ENCODE measurements at places on chromosomes 7 and 10.

GRCh38 chr7:98870121-98870651, 372 bp upstream of the TMEM130 start:
- no peak for DNase-seq

- DNase-seq: no peak
Observed at GRCh38 chr7:83640240-83640639, 8.7 kb downstream of the SEMA3E start.

- no peak for DNase-seq
Observed at GRCh38 chr7:131600085-131600881, 43.9 kb upstream of the PODXL start.

DNA sequence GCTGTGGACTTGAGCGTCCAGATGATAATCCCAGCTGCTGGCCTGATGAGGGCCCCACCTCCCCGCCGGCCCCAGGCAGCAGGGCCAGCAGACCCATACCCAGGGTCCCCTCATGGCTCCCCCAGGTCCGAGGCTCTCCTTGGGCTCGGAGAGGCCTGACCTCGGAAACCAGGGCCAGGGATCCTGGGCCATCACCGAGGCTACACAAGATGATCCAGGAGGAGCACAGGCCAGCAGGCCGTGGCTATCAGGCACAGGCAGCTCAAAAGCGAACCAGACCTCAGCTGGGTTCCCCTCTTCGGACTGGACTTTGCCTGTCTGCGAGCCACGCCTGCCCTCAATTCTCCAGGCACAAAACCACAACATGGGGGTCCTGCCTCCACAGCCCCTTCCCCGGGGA, 17.4 kb downstream of the PDGFA start:
- no peak for DNase-seq

GRCh38 chr7:146741911-146742310, 625.3 kb downstream of the CNTNAP2 start:
- no peak for DNase-seq

DNA sequence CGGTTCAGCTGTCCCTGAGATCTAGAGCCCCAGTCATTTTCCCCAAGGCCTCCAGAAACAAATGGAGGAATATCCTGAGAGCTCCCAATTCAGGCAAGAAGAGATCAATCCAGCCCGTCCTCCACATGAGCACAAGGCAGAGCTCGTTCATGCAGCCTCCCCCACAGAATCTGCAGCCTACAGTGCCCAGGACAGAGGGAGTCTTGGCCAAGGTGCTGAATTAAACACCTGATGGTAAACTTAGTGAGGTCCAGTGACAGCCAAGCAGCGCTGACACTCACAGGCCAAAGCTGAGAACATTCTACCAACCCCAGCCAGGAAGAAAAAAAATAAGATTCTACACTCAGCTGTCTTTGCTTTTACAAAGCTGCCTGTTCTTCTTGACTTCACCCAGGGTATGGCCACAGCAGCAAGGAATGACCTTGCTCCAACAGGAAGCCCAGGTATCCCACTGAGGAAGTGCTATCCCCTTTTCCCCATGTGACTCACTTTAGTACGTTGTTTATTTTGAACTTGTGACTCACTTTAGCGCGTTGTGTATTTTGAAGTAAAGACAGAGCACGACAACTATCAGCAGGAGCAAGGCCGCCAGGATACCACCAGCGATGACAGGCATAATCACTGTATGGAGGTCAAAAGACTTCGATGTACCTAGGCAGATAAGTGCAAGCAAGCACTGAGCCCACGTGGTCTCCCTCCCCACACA, 4.4 kb upstream of the CUZD1 start:
- DNase-seq: no peak

GRCh38 chr7:25894002-25894901, 257.7 kb upstream of the NFE2L3 start:
- DNase-seq: no peak

GRCh38 chr10:49539320-49539885, 482 bp upstream of the ERCC6 start:
- DNase-seq: no peak

DNA sequence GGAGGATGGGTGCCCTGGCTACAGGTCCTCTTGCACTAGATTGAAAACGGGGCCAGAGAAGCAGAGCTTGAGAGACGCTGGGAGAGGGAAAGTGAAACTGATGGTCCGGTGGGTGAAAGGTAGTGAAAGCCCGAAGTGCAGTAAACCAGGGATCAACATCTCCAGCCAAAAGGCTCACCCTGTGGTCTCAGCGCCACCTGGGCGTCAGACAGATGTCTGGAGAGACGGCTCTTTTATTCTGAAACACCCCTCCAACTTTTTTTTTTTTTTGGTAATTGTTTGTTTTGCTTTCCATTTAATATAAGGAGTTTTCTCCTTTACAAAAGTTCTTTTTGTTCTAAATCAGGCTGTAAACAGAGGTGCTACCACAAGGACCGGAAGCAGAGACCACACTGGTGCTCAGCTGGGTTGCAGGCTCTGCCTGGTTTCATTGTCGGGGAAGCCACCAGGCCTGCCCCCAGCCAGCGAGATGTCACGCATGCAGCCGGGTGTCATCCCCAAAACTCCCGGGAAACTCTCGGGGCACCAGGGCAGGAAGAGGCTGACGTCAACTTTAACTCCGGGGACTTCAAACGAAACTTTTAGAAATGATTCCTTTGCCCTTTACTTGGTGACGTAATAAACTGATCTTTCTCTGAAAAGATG, 11.2 kb downstream of the IL2RA start:
- peak; percentile 70 for DNase-seq

DNA sequence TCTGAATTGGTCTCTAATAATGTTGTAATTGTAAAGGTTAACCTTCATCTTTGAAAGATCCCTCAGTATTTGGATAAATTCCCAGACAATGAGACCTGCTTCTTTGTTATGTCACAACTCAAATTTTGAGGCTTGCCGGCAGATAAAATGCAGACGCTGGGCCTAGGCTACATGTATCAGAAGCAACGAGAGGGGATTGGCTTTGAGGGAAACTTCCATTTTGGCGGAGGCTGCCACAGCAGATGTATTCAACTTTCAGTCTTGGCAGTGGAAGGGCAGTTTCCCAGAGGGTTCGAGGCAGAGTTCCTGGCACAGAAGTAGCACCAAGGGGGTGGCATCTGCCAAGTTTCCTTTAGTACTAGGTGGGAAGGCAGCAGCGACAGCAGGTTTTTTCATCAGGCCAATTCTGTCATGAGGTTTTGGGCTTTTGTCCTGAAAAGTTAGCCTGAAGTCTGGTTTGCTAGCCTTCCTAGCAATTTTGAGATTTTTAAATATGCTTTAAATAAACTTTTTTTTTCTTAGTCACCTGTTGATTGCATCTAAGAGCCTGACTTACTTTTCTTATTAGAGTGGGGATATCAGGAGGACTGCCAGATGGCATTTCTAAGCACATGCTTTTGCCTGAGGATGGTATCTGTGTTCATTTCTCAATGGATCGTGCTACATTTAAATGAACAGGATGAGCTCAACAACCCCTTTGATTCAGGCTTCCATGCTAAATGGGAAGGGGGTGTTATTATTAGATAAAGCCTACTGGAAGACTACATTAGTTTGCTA, 89.5 kb upstream of the FAM3C start:
- no peak for DNase-seq

DNA sequence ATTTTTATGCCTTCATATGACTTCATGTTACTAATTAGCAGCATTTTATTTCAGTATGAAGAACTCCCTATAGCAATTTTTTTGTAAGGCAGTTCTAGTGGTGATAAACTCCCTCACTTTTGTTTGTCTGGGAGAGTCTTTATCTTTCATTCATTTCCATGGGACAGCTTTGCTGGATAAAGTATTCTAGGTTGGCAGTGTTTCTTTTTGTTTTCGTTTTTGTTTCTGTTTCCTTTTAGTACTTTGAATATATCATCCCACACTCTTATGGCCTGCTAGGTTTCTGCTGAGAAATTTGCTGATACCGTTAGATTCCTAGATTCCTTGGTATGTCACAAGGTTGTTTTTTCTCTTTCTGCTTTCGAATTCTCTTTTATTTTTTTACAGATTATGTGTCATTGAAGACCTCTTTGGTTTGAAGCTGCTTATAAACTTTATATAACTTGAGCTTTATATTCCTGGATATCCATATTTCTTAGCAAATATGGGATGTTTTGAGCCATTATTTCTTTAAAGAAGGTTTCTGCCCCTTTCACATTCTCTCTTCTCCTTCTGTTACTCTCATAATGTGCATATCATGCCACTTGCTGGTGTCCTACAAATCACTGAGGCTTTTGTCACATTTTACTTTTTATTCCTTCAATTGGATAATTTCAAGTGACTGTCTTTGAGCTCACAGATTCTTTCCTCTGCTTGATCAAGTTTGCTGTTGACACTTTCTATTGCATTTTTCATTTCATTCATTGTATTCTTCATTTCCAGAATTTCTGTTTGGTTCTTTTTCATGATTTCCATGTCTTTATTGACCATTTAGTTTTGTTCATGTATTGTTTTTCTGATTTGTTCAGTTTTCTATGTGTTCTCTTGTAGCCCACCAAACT, 28.9 kb upstream of the AHR start:
- no peak for DNase-seq

DNA sequence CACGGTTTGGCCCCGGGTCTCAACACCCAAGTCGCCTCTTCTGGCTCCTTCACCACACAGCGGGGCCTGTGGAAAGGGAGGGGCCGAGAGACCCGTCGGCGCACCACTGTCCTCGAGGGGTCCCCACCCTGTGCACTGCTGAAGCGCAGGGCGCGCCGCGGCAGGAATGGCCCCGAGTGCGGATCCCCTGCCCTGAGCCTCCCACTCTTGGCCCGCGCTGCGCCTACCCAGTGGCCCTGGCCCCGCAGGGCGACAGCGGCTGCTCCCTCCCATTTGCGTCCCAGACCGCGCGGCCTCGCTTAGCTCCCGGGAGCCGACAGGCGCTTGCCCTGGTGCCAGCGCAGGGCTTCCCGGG, 2.1 kb upstream of the SFMBT2 start:
- no peak for DNase-seq

DNA sequence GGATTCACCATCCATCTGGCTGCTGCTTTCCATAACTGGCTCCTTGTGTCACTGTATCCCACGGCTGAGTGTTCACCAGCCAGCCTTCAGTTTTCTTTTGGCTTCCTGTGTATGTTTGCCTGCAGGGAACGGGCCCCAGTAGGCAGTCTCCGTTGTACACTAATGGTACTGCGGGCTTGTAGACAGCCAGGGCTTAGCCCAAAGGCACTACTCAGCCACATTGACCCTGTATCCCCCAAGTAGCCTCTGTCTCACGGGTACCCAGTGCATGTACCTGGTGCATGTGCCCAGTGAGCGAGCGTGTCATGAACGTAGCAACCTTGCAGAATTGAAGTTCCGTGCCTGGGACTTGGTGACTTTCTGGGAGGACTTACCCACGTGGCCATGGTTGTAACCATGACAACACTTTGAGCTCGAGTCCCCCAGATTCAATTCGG, 6.1 kb downstream of the PFKFB3 start:
- no peak for DNase-seq

DNA sequence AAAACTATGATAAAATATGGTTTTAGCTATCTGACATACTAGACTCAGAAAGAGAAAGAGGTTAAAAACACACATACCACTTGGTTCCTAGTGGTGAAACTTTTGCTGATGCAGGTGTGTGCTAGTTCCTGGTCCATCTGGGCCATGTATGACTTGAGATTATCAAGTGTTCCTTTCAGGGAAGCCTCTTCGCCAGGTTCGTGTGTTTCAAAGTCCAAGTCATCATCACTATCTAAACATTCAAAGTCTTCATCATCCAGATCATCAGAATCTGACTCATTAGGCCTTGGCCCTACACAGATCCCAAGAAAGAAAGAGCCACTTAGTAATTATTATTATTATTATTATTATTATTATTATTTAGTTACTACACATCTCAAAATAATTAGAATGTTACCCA, 26.4 kb downstream of the NUDT13 start:
- DNase-seq: no peak

GRCh38 chr7:101947899-101948298, 130.5 kb downstream of the CUX1 start:
- no peak for DNase-seq

DNA sequence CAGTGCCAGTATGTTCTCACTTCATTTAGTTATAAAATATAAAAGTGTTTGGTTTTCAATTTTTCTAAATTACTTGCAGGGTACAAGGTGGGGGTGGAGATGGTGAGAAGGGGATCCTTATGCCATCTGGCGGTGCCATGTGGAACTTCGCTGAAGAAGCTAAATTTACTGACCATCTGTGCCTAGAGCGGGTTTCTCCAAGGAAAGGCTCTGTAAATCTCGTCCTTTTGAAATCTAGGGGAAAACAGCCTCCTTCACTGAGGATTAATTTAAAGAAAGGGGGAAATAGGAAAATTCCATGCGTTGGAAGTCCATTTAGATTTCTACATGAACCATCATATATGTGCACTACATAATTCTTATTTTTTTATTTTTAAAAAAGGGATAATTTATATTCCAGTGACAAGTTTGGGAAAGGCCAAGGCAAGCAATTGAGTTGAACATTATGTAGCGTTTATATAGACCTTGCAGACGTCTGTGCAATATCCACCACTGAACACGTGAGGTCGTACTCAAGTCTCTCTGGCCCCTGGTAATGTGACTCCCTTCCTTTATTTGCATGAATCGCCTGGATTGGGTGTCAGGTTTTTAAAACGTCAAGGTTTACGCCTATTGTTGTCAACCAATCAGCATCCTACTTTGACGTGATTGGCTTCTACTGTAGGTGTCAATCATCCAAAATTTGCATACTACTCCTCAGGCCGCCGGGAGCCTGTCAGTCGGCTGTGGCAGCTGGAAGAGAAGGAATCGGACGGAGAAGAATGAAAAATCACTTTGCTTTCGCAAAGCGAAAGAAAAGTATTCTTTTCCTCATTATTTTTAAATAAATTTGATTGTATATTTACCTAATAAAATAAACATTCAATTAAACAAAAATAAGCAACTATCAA, 297.1 kb upstream of the NFE2L3 start:
- no peak for DNase-seq

- DNase-seq: no peak
Observed at GRCh38 chr7:2433713-2434550, 30.5 kb downstream of the CHST12 start.

GRCh38 chr7:8144856-8145255, 117.1 kb downstream of the ICA1 start:
- DNase-seq: no peak

- no peak for DNase-seq
Observed at GRCh38 chr7:50564171-50564570, 1.0 kb downstream of the DDC start.

DNA sequence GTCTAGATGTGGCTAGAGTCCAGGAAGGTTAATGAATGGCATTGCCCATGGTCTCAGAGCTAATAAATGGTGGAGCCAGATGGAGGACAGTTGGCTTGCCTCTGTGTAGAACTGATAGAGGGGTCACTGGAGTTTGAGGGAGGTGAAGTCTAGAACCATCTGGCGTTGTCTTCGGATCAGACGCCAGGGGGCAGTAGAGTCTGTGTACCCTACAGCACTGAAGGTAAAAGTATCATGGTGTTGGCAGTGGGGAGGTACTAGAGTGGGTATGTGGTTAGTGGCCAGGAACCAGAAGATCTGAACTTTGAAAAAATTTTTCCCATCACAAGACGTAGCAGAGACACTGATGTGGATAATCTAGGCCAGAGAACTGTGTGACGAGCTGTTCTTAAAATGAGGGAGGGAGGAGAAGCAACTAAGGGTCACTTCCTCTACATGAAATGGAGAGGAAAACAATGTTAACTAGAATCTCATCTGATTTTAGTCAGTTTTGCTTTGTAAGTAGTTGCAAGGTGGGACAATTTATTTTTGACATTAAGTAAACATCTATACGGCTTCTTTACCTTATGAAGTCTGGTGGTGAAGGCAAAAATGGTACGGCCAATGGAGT, 227.9 kb upstream of the PRSS58 start:
- DNase-seq: no peak
